ENCODE measurements at places on chromosomes 1 and 21. TPM values are rescaled to one million over a fixed set of nuclear protein-coding genes. Genes with fewer than 3 reads are reported as not detected.

Gene LYPLA2
- 112 TPM for total RNA-seq

Gene KRTAP21-2
- total RNA-seq: not detected

Gene NTMT2
- total RNA-seq: not detected

Gene BCL2L15
- 105 TPM for total RNA-seq

Gene GUCA2A
- total RNA-seq: 1,270 TPM

Gene OR2L3
- total RNA-seq: not detected

Gene S100A7A
- total RNA-seq: not detected

Measured in Peyer's patch (tissue), 4 donors.